ENCODE measurements at places on chromosomes 6 and 20. TPM values are rescaled to one million over a fixed set of nuclear protein-coding genes. Genes with fewer than 3 reads are reported as not detected.

KIF25 gene
- not detected for total RNA-seq

ETV7 gene
- not detected for total RNA-seq

ZSCAN9 gene
- total RNA-seq = 10.7 TPM

MED20 gene
- 24.2 TPM for total RNA-seq

ENPP4 gene
- not detected for total RNA-seq

EPB41L1 gene
- 19.8 TPM for total RNA-seq

MUC21 gene
- not detected for total RNA-seq

BPI gene
- not detected for total RNA-seq

FOXF2 gene
- 10.0 TPM for total RNA-seq
